ENCODE measurements at places on chromosomes 12 and 14. TPM values are rescaled to one million over a fixed set of nuclear protein-coding genes. Genes with fewer than 3 reads are reported as not detected.

DNA sequence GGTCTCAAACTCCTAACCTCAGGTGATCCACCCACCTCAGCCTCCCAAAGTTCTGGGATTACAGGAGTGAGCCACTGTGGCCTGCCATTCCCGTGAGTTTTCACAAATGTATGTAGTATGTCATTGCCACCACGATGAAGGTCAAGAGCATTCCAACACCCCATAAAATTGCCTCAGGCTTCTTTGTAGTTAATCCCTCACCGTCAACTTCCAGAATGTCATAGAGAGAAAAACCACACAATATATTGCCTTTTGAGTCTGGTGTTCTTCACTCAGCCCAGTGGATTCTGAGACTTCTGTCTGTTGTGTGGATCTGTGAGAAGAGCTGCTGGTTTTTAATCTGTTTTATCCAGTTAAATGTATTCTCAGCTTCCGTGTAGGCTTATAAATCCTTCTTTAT is 12.6 kb upstream of the CFAP251 start:
- DNase-seq, result no peak

GRCh38 chr12:112325622-112326207 is 56.5 kb downstream of the HECTD4 start:
- DNase-seq, result no peak

GRCh38 chr14:61690982-61691381 is 4.3 kb upstream of the HIF1A start:
- DNase-seq, result no peak

The LGR5 gene
- 0.15 TPM for total RNA-seq

GRCh38 chr14:61471297-61472005 is 150.1 kb downstream of the PRKCH start:
- DNase-seq, result no peak

- DNase-seq, result no peak
These were observed 98.6 kb downstream of the GCH1 start for GRCh38 chr14:54803926-54804537.

DNA sequence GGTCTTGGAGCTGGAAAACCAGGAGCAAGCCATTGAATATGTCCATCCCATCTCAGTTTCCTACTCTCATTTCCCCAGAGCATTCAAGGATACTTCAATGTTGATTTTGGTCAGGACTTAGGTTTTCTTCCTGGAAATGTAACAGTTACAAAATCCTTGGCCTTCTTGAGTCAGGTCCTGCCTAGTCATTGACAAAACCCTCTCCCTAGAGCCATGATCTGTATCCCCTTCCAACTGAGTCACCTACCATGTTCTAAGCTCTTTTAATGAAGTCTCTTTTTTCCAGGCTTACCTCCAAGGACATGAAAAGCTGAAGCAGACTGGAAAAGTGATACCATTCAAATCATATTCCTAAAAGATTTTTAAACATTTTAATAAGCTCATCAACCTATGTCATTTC is 549.2 kb downstream of the GALC start:
- DNase-seq, result no peak

The DCN gene
- not detected for total RNA-seq

The CMA1 gene
- not detected for total RNA-seq

DNA sequence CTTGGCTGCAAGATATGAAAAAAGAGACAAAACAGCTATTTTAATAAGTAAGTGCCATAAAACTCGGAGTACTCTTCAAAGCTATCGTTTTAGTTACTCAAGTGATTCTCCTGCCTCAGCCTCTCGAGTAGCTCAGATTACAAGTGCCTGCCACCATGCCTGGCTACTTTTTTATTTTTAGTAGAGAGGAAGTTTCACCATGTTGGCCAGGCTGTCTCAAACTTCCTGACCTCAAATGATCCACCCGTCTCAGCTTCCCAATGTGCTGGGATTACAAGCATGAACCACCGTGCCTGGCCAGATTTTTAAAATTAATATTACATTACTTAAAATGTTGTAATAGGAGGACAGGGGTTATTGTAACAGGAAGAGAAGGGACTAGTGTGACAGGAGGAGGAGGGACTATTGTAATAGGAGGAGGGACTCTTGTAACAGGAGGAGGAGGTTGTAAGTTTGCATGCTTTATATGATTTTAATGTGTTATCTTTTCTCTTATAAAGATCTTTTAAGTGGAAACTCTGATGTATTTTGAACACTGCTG is 61.3 kb downstream of the KITLG start:
- DNase-seq, result no peak

The CSRP2 gene
- total RNA-seq, result 228 TPM

DNA sequence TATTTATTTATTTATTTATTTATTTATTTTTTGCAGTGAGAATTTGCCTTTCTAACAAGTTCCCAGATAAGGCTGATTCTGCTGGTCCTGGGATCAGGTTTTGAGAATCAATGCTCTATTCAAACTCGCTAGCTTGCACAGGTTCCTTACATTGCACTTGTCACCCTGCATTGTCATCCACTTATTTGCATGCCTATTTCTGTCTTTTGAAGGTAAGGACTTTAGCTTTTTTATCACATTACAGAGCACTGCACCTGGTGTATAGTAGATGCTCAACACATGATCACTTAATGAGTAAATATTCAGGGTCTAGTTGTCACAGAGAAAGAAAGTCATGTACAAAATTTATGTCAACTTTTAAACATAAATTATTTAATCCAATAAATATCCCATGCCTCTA is 219.7 kb upstream of the BTG1 start:
- no peak for DNase-seq

The YY1 gene
- 119 TPM for total RNA-seq
